Stimulated activated CD8-positive, alpha-beta memory T cell treated with anti-CD3 and anti-CD28 coated beads, Interleukin-2, amount 100 ng/mL, for 48 hours (primary cell): ENCODE measurements at places on chromosomes 11 and 22.

GRCh38 chr22:44231233-44231632 lies 50.5 kb downstream of the PARVG start:
- DNase-seq: no peak

DNA sequence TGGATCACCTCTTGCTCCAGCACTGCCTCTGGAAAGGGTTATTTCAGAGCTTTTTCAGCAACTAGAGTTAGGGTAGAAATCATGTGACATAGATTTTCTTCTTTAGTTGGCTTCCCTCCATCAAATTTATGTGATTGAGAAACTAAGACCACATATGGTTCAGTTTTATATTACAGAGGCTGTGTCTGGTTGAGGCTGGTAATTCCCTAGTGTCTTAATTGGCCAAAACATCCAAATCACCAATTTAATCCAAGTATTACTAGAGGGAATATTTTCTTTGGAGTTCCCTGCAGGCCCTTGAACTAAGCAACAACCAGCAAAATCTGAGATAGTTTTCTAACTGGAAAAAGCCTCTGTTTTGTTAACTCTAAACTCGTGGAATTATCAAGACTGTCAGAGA lies 136.3 kb downstream of the ARHGAP42 start:
- no peak for DNase-seq

- no peak for DNase-seq
Measured at GRCh38 chr11:128734103-128734831, 40.4 kb downstream of the FLI1 start.

DNA sequence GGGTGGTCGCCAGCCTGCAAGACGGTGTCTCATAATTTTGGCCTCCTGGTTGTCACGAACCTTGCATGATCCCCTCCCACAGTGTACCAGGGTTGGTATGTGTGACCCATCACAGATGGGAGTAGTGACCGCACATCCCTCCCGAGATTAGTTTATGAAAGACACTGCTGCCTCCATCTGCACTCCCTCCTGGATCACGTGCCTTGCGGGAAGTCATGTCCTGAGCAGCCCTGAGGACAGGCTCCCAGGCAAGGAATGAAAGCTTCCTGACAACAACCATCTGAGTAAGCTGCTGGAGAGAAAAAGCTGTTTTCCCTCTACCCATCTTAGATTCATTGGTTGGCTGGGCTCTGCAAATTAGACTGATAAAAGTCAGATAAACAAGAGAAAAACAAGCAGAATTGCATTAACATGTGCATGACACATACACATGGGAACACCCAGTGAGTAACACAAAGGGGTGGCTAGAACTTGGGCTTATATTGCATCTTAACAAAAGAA lies 14.4 kb upstream of the PAMR1 start:
- DNase-seq: no peak

DNA sequence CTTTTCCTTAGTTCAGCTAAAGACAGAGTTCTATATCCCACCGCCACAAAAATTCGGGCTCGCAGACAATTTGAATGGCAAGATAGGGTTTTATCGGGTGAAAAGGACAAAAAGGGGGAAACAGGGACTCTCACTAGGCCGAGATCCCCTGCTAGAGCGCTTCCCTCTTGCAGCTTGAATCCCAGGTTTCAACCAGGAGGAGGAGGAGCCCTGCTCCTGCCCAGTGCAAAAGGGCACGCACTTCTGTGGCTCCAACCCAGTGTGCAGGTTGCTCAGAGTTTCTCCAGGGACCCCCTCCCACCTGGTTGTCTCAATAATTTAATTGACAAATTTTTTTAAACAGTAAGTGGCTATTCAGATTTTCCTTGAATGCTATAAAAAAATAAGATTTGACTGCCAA lies 152.6 kb upstream of the LUZP2 start:
- no peak for DNase-seq

- DNase-seq: no peak
Measured at GRCh38 chr22:46076651-46077339, 73.5 kb upstream of the PPARA start.

DNA sequence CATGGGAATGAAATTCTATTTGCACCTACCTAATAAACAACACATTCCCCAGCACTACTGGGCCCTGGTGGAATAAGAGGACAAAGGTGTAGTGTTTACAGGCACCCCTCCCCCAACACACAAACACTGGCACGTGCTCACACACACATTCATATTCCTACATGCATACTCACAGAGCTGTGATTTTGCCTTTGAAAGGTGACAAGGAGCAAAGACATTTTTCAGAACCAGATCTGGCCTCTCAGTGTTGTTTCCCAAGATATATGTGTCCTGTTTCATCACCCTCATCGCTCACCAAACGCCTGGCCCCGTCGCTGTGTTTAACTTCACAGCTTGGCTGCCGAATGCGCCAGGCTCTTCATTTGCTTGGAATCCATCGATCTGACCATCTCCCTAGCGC lies 292.6 kb downstream of the NTM start:
- no peak for DNase-seq

GRCh38 chr11:69708736-69709401 lies 5.0 kb upstream of the FGF19 start:
- no peak for DNase-seq

DNA sequence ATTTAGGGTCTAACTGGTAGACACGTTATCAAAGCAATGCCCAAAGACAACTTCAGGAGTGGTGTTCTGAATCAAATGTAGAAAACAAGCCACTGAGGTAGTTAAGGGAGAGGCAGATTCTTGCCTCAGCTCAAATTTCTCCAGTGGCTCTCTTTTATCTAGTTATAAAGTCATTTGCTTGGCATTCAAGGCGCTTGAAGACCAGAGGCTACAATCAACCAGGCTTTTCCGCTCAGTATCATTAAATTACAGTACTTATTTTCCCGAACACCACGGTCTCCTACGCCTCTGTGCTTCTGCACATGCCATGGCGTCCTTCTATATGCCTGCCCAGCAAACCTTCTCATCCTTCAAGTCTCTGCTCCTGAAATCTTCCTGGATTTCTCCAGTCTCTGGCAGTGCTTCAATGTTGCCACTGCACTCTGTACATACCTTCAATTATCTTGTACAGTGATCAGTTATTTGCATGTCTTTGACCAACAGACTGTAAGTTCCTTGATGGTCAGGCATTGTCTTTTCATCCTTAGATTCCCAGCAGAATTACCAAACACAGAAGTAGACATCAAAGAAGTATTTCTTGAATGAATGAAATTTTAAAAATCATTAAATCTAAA lies 1.4 kb downstream of the POGLUT3 start:
- DNase-seq: no peak

- no peak for DNase-seq
Measured at GRCh38 chr11:94757037-94757735, 11.0 kb upstream of the AMOTL1 start.

GRCh38 chr11:17897495-17897894 lies 115.4 kb downstream of the SERGEF start:
- no peak for DNase-seq

- no peak for DNase-seq
Measured at GRCh38 chr22:29658176-29658575, 54.7 kb downstream of the NF2 start.
